ENCODE measurements at places on chromosomes 11 and 22.

DNA sequence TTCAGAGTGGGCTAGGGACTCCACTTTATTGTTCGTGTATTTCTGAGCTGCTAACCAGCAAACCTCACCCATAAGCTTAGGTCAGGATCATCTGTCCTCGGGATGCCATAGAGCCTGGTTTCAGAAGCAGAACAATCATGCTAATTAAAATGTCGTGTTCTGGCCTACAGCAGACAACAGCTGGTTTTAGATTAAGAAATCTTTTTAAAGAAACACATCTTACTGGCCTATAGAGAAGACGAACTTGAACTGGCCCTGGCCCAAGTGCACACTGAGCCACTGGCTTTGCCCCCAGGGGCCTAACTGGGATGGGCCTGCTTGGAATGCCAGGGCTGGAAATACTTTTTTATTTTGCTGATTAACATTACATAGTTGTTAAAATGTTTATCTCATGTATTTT is 63.2 kb downstream of the ALX4 start:
- peak; percentile 26 for DNase-seq

GRCh38 chr11:62644220-62644619 is 2.2 kb downstream of the GANAB start:
- DNase-seq, result no peak

DNA sequence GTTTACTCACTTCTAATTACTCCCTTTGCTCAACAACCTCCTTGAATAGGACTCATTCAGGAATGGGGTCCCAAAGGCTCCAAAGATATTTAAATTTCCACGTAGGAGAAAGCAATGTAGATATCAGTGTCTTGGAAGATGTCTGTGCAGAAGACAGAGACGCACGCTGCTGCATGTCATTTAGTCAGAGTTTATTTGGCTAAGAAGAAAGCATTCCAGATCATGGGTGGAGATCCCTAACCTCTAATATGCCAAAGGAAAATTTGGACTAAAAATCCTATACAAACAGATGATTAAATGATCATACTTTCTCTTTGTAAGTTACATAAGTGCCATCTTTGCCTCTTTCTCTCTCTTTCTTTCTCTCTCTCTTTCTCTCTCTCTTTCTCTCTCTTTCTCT is at the start of gene OR10D3:
TSS of gene OR10D3 (plus strand) at position 278 of the 400 bp plus-strand sequence. CDS start 1,925 bp downstream, outside the sequence.
- no peak for DNase-seq

GRCh38 chr11:134539285-134539684 is 127.2 kb upstream of the B3GAT1 start:
- no peak for DNase-seq

DNA sequence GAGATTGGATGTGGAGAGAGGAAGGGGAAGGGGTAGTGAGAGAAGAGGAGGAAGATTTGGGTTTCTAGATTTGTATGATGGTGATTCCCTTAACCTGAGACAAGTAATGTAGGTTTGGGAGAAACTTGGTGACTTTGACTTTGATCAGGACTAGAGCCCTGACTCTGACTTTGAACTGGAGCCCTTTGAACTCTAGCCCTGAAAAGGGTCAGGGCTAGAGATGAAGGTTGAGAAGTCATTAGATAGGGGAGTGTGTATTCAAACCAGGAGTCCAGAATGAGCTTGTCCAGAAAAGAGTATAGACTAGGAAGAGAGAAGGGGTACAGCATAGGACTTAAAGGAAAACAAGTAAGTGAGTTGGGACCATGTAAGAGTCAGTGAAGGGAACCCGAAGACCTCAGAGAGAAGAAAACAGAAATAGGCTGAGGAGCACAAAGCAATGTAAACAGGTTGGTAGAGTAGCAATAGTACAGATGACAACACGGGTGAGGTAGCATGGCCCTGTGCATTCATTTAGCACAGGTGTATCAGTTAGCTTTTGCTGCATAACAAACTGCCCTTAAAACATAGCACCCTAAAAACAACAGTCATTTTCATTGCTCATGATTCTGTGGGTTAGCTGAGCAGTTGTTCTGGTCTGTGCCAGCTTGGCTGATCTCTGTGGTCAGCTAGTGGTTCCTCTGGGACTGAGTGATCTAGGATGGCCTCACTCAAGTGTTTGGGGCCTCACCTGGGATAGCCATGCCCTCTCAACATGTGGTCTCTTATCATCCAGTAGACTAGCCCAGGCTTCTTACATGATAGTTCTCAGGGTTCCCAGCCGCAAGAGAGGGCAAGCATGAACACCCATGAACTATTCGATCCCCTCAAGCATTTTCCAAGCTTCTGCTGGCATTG is 43.1 kb downstream of the C22orf31 start:
- DNase-seq, result no peak

DNA sequence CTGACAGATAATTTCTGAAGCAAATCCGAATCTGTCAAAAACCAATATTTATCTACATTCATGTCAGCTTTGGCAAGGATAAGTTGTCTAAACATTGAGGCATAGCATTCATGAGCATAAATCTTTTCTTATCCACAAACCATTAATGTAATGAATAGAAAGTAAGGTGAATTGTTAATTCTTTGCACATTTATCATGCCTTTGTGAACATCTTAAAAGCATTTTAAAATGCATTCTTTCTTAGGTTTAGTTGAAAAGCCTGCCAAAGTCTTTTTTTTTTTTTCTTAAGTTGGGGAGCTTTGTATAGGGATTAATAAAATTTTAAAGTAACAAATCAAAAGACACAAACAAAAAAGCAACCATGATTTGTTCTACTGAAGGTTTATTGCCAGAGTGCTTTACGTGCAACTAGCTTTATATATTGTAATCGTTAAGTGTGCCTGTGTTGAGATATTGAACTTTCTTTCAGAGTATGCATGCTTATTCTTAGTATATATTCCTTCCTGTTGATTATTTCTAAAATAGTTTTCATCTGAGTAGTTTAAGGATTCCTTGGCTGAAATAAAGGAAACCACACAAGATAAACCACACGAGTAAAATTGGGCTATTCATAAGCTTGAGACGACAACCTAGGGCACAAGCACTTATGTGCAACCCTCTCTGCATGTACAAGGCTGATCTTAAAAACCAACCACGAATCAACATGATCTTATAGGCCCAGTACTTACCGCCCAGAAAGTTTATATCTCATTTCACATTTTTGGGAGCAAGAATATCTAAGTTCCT is 1110.9 kb upstream of the CNTN5 start:
- DNase-seq, result peak; percentile 35

DNA sequence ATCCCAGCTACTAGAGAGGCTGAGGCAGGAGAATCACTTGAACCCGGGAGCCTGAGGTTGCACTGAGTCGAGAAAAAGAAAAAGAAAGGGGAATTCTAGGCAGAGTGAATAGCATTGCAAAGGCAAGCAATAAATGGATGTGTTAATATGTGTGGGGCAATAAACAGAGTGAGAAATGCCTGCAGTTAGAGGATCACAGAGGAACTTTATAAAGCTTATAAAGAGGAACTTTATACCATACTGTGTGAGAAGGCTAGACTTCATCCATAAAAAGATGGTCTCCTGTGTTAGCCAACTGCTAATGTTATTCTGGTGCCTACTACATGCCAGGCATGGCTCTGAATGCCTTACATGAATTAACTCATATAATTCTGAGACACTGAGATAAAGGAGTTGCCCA is 841 bp downstream of the B3GNT6 start:
- no peak for DNase-seq

- DNase-seq, result no peak
Measured at GRCh38 chr11:96357794-96358193, 14.8 kb upstream of the MAML2 start.
